ENCODE measurements at places on chromosomes 7 and 10.

DNA sequence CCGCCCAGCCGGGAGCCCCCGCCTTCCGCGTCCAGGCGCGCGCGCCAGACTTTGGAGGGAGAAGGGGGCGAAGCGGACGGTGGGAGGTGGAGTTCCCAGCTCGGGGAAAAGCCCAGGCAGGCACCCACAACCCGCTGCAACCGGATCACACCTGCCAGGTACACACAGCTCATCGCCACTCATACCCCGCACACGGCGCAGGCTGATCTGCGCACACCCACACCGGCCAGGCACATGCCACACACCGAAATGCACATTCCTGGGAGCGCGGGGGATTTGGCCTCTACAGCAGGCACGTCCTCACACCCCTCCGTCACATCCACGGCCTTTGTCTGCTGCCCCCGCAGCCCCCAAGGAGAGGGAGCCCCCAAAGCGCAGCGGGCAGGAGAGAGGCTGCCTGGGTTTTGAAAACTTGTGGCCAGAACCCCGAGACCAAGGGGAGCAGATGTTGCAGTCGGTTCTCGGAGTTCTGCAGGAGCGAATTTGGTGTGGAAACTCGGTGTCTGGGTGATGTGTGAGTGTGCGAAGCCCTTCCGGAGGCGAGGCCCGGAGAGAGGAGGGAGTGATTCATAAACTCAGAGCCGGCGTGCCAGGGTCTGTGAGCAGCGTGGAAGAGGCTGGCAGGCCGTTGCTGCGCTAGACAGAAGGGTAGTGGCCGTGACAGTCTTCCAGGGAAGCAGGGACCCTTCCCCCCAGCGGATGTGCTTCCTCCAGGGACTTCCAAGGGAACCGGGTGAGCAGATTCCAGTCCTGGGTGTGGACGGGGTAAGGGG, 734 bp downstream of the CHST3 start:
- peak; percentile 87 for DNase-seq

GRCh38 chr10:85548034-85548433, 818.6 kb downstream of the GRID1 start:
- DNase-seq = no peak

DNA sequence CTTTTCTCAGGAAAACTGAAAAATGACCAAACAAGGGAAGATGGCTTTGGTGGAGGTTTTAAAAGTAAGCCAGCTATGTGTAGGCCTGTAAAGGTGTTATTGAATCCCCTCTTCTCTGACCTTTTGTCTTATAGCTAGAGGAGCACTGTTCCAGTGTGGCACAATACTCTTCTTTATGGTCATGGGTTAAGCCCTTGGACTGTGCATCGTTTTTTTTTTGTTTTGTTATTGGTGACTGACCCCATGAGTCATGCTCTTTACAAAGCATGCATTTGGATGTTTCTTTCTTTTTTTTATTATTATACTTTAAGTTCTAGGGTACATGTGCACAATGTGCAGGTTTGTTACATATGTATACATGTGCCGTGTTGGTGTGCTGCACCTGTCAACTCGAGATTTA, 19.6 kb upstream of the FAM25A start:
- no peak for DNase-seq

GRCh38 chr7:18538554-18539250, 43.2 kb downstream of the HDAC9 start:
- no peak for DNase-seq

GRCh38 chr10:69065406-69066361, 22.2 kb upstream of the SRGN start:
- peak; percentile 71 for DNase-seq

DNA sequence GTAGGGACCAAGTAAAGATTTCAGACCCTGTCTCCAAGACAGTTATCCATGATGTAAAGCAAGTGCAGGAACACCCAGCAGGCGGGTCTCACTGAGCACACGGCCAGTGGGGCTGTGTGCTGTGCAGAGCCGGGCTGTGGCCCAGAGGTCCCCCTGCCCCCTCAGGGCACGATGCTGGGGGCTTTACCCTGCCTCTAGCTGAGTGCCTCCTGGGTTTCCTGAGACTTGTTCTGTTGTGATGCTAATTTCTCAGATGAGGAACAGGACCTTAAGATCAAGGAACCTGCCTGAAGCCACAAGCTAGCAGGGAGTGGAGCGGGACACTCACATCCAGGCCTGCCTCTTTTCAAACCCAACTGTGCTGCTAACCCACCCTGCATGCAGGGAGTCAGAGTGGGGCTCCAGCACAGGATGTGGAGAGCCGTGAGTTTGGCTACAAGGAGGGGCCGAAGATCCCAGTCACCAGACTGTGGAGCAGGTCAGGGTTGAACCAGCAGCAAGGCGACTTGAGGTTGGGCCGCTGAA, 76.1 kb upstream of the LYZL2 start:
- no peak for DNase-seq

DNA sequence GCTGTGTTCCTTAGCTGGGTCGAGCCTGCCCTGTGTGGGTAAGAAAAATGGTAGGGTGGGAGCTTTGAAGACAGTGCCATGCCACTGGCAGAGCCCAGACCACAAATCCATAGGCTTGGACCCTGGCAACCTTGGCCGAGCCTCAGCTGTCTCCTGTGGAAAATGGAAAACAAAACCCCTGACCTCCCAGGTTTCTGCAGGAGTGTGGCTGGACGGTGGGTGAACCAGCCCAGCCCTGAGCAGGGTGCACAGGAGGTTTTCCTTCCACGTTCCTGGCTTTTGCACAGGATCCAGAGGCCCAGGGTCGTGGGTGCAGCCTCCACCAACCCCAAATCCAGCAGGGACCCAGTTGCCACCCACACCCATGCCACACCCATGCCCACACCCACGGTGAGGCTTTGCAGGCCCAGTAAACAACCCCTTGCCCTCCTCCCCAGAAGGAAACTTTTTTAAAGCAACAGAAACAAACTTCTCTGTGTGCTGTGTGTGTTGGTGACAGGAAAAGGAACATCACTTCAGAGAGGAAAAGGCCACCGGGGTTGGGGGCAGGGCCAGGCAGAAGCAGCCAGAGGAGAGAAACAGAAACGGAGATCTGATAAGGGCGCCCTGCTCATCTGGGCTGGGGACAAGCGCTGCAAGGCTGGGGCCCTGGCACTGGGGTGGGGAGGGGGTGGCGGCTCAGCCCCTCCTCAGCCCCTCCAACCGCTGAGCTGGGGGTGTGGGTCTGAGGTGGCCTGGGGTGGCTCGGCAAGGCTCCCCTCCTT, 20.7 kb upstream of the ZMIZ1 start:
- DNase-seq = peak; percentile 25

DNA sequence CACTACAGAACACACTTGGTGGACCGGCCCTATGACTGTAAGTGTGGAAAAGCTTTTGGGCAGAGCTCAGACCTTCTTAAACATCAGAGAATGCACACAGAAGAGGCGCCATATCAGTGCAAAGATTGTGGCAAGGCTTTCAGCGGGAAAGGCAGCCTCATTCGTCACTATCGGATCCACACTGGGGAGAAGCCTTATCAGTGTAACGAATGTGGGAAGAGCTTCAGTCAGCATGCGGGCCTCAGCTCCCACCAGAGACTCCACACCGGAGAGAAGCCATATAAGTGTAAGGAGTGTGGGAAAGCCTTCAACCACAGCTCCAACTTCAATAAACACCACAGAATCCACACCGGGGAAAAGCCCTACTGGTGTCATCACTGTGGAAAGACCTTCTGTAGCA, 14.6 kb downstream of the ZSCAN21 start:
- DNase-seq = no peak

- DNase-seq = no peak
These were observed 408.3 kb upstream of the C7orf33 start for GRCh38 chr7:148182264-148182663.

GRCh38 chr7:94045581-94045980, 41.4 kb upstream of the BET1 start:
- DNase-seq = no peak

- peak; percentile 18 for DNase-seq
These were observed 208.7 kb downstream of the MAD1L1 start for GRCh38 chr7:2023877-2024566.

GRCh38 chr10:79042639-79043411, 25.9 kb upstream of the ZMIZ1 start:
- no peak for DNase-seq

DNA sequence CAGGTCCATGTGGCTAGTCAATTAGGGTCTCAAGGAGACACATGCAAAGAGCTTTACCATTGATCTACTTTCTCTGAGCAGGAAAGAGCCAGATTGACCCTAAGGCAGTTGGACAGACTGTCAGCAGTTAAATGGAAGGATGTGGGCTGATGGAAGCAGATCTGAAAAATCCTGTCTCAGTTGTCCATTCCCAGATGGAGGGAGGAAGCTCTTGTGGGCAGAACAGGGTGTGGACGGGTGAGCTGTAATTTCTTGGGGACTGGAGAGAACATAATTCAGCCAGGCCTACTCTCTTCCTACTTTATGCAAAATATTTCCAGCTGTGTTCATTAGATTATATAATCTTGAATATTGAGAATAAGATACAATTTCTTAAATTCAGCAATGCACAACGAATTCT, 163.6 kb downstream of the GNAT3 start:
- DNase-seq = no peak

GRCh38 chr7:155979566-155979965, 167.3 kb upstream of the SHH start:
- no peak for DNase-seq

DNA sequence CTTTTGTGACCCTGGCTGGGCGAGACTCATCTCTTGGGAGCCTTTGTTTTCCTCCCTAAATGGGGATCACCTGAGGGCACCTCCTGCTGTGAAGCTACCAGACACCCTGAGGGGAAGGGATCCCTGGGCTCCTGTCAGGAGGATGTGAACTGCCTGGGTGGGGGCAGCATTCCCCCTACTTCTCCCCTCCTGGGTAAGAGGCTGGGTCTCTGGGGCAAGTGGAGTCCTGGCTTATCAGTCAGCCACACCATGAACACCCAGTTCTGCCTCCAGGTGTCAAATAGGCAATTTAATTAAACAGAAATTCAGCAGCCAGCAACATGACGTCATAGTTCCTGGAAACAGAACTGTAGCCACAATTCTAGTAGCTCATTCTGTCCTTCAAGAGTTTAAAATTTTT, 97.7 kb upstream of the RET start:
- peak; percentile 5 for DNase-seq

- no peak for DNase-seq
These were observed 15.8 kb downstream of the NET1 start for GRCh38 chr10:5428133-5428532.

DNA sequence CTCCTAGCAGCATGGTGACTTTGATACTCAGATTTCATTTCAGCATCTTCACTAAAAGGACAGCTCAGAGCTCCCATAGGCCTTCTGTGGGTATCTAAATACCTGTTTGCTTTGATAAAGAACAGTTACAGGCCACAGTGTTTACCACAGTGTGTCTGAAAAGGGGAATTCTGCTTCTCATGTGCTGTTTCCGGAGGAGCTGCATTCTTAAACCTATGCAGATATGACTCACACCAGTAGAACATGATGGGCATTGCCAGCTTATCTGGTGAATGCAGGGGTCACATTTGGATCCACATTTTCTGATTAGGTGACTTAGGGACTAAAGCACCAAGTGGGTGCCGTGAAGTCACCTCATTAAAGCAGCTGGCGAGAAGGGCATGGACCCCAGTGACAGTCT, 52.6 kb downstream of the TRRAP start:
- DNase-seq = no peak

DNA sequence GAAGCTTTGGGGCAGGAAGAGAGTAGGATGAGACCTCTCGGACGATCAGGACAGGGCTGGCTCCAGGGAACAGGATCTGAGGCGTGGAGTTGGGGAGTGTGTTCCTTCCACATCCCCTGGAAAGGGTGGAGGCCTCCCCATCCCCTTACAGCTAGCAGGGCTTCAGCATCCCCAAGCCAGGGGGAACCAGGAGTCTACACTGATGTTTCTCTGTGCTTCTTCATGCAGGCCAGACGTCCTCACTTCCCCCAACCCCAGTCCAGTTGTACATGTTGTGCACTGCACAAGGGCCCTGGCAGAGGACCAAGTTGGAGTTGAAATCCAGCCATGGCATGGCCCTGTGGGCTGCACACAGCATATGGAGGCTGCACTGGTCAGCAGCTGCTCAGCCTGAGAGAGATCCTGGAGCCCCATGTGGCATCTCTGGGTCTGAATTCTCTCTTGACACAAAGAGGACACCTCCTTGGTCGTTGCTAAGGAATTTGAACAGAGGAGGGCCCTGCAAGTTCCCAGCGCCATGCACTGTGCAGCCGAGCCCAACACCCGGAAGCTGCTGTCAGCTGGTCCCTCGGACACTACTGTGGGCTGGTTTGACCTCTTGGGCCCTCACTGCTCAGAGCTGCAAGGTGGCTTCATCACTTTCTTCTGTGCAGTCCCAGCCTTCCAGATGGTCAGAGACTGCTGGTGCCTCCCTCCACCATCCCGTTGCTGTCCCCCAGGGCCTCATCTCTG, 181.1 kb downstream of the DNAJB6 start:
- no peak for DNase-seq

- DNase-seq = no peak
These were observed 131.4 kb downstream of the VPS41 start for GRCh38 chr7:38777609-38778008.

GRCh38 chr10:110903280-110904278, 15.4 kb downstream of the BBIP1 start:
- DNase-seq = no peak

GRCh38 chr7:18831943-18832342, 285.5 kb downstream of the TWIST1 start:
- DNase-seq = no peak

GRCh38 chr7:30147223-30147622, 12.4 kb downstream of the MTURN start:
- DNase-seq = no peak

- no peak for DNase-seq
These were observed 191.8 kb upstream of the SEMA3C start for GRCh38 chr7:81110673-81111072.

GRCh38 chr7:114539575-114539974, 125.0 kb downstream of the FOXP2 start:
- no peak for DNase-seq

GRCh38 chr10:31321396-31321941, 2.5 kb downstream of the ZEB1 start:
- DNase-seq = no peak

GRCh38 chr7:116522247-116522646, 2.6 kb upstream of the CAV1 start:
- no peak for DNase-seq

- DNase-seq = no peak
These were observed 224.5 kb upstream of the SP8 start for GRCh38 chr7:21011153-21011552.

DNA sequence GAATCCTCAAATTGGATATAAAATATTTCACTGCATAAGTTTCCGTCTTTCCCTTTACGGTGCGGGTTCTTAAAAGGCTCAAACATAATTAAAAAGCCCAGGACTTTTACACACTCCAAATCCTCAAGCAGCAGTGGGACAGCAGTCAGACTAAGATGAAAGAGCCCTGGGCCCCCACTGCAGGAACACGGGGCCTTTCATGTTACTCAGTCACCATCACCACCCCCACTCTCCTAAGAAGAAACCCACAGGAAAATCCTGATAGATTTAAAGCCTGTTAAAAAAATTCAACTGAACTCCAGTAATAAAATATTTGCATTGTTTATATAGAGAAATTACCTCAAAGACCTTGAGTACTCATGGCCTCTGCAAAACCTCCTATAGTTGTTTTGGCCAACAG, 74.0 kb upstream of the TRIL start:
- DNase-seq = no peak

GRCh38 chr7:51344406-51345138, 28.0 kb upstream of the COBL start:
- no peak for DNase-seq

GRCh38 chr7:1897076-1897860, 227.2 kb downstream of the ELFN1 start:
- DNase-seq = no peak

- no peak for DNase-seq
These were observed 99.0 kb downstream of the ADRA2A start for GRCh38 chr10:111175787-111176186.

GRCh38 chr10:112229901-112230300, 46.3 kb upstream of the GPAM start:
- DNase-seq = no peak
